ENCODE measurements at places on chromosomes 5 and 9.

DNA sequence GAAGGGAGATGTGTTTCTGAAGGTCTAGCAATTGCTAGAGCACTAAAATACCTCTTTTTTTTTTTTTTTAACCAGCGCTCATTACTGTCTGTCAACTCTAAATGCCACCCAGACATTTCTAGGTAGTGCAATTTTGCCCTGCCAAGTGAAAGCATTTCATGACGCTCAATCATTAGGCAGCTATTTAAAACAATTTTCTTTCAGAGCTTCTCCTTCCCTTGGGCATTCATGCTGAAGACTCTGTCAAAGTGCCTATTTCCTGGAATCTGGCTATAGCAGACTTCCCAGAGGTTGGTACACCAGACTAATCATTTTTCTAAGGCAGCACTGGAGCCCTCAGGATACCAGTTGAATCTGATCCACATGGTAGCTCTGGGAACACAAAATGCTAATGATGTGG is 97.0 kb upstream of the ANKRD55 start:
- no peak for DNase-seq

GRCh38 chr5:90334741-90335140 is 74.8 kb downstream of the CETN3 start:
- no peak for DNase-seq

DNA sequence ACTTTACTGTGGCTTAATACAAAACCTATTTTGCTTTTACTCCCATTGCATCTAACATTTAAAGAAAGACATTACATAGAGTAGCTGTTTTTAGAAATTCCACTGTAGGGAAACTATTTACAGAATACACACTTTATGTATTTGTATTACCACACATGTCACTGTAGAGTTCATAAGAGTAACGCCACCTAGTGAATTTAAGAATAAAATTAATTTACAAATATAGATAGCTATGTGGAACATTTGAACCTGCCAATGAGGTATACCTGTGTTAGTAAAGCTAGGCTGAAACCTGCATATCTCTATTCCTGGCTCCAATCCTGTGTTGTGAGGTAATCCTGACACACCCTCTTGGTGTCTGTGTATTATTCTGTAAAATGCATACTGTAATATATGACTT is 234.4 kb downstream of the MAST4 start:
- no peak for DNase-seq

DNA sequence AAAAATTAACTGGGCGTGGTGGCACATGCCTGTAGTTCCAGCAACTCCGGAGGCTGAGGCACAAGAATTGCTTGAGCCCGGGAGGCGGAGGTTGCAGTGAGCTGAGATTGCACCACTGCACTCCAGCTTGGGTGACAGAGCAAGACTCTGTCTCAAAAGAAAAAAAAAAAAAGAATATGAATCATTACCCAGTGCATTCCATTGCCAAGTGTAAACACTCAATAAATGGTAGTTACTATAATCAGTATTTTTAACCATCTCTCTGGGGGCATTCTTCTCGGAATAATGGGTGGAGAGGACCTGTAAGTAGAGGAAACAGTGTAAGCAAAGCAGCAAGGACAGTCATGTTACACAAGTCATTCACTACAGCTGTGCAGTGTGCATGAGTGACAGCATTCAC is 13.8 kb upstream of the RANBP17 start:
- DNase-seq, result no peak

DNA sequence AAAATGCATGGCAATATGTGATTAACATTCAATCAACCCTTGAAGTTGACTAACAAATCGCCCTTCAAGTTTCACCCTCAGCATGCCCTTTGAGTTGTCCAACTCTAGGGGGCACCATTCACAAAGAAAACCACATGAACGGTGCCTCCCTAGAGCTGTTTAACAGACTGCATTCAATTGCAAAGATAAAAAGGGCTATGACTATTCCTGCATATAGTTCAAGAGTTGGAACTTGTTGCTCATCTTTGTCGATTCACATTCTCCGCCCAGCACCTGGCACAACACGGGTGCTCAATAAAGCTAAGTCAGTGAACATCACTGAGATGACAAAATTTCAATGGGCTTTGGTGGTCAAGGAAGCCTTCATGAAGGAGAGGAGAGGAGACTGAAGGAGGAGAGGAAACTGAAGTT is 69.6 kb upstream of the SLC30A5 start:
- no peak for DNase-seq

GRCh38 chr5:178288401-178289368 is 56.1 kb upstream of the PHYKPL start:
- no peak for DNase-seq

DNA sequence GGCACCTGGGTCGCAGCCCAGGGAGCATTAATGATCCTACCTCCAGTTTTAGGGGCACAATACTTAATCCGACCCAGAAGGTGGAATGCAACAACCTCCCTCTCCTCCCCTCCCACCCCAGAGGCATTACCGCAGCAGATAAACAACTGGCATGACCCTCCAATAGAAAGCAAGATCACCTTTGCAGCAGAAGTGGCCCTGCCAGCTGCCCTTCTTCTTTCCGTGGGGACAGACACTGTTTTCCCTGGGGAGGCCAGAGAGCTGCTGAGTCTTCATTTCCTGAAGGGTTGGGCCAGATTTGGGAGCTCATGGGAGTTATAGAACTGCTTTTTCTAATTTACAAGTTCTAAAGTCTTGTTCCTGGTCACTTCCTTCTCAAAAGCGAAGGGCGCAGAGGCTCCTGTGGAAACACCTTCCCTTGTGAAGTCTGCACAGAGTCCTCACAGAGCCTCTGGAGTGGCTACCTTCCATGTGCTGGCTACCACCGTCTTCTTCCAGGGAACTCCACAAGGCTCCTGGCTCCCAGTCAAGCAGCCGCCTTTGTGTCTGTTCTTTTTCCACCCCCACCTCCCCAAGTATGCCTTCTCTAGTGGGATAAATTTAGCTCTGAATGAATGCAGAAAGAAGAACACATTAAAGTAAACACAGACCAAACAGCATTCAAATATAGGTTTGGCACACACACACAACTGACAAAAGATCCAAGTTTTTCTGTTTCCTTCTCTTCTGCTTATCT is 8.0 kb upstream of the PALM2AKAP2 start:
- DNase-seq, result no peak

- peak; percentile 80 for DNase-seq
Measured at GRCh38 chr9:90914868-90915483, 113.4 kb downstream of the SYK start.

- DNase-seq, result no peak
Measured at GRCh38 chr5:33212900-33213299, 227.9 kb upstream of the TARS1 start.

DNA sequence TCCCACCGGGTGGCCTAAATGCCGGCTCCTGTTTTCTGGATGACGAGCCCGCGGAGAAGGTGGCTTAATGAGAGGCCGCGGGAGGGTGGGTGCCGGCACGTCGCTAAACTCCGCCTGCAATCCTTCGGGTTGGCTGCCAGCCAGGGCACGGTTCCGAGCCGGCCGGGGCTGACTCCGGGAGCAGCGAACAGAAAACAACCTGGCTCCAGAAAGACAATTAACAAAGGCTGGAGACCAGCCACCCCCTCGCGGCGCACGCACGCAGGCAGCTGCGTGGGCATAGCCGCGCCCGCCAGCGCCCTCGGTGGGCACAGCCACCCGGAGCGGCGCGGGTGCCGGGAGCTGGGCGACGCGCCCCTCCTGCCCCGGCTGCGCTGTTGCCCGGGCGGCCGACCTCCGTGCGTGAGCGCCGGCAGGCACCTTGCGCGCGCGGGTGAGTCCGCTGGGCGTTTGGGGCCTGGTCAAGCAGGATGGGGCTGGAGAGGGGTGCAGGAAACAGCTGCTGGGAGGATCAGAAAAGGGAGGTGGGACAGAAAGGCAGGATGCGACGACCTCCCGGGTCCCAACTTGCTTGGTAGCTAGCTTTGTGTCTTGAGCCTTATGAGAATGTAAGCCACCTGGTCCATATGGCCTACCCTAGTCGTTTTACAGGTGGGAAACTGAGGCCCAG is at the start of gene ARHGEF37:
TSS of gene ARHGEF37 (plus strand) at position 307 of the 670 bp plus-strand sequence. CDS start 16,272 bp downstream, outside the sequence.
- peak; percentile 70 for DNase-seq

GRCh38 chr5:17743580-17744435 is 109.5 kb downstream of the TAF11L14 start:
- no peak for DNase-seq

DNA sequence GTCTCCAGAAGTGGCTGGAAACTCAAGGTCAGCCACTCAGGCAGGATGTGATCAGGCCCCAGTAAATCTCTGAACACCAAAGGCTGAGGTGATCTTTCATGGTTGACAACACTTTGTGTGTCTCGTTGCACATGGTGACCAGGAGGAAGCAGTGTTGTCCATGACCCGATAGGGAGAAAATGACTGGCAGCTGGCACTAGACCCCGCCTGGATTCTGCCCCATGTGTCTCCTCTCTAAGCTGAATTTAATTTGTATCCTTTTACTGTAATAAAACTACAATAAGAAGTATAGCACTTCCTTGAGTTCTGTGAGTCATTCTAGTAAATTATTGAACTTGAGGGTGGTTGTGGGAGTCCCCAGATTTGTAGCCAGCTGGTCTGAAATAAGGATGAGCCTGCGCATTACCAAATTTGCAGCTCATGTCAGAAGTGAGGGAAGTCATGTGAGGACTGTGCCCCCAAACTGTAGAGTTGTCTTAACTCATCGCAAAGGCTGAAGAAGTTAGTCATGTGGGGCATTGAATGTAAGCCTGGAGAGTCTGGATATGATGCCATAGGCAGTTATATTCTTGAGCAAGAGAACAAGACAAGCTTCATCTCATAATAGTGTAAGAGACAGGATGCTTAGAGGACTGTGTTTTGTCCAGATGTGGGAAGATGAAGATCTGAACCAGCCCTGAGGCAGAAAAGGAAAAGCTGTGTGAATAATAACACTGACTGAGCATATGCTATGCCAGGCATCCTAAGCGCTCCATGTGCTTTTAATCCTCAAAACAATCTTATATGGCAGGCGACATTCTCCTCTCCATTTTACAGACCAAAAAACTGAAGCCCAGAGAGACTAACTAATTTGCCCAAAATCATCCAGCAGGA is 55.9 kb downstream of the TMEM215 start:
- DNase-seq, result no peak

DNA sequence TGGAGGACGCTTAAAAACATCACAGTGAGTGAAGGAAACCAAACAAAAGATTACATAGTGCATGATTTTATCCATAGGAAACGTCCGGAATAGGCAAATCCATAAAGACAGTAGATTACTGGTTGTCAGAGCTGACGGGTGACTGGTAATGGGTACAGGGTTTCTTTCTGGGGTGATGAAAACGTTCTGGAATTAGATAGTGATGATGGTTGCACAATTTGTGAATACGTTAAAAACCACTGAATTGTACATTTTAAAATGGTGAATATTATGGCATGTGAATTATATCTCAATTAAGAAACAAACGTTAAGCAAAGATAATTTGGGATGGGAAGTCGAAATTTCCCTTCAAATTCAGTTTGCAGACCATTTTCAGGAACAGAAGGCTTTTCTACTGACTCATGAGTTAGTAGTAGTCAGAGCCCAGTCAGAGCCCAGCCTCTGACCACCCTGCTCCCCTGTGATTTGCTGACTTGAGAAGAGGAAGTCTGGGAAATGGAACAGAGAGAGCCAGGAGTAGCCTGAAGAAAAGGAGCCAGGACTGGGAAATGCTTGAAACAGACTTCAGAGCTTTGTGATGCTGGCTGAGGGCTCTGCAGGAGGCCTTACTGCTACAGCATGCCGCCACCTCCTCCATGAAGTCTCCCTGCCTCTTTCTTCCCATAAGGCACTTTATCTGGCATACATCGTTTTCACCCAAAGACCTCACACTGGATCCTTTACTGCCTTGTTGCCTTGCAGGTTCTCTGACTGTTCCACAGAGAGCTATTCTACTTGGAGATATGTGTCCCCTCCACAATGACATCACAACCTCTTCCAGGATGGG is 46.4 kb upstream of the CTNNA1 start:
- no peak for DNase-seq

GRCh38 chr9:100058699-100059579 is 39.9 kb downstream of the ERP44 start:
- DNase-seq, result no peak

GRCh38 chr5:133356396-133356983 is 255.9 kb downstream of the FSTL4 start:
- DNase-seq, result no peak
